Stimulated activated CD4-positive, alpha-beta T cell treated with anti-CD3 and anti-CD28 coated beads, TNF-alpha, amount 100 ng/mL, for 1 hour (primary cell): ENCODE measurements at places on chromosomes 4 and X.

DNA sequence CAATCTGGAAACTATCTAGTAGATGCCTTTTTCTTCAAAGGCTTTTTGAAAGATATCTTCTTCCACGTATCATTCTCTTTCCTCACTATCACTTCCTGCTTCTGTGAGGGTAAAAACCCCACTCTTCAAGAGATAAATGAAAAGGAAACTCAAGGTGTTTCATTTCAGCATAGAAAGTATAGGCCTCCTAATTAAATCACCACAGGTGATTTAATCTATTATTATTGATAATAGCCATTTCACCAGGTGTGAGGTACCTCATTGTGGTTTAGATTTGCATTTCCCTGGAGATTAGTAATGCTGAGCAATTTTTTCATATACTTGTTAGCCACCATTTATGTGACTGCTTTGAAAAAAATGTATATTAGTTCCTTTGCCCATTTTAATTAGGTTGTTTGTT lies 92.0 kb upstream of the EMCN start:
- no peak for DNase-seq

DNA sequence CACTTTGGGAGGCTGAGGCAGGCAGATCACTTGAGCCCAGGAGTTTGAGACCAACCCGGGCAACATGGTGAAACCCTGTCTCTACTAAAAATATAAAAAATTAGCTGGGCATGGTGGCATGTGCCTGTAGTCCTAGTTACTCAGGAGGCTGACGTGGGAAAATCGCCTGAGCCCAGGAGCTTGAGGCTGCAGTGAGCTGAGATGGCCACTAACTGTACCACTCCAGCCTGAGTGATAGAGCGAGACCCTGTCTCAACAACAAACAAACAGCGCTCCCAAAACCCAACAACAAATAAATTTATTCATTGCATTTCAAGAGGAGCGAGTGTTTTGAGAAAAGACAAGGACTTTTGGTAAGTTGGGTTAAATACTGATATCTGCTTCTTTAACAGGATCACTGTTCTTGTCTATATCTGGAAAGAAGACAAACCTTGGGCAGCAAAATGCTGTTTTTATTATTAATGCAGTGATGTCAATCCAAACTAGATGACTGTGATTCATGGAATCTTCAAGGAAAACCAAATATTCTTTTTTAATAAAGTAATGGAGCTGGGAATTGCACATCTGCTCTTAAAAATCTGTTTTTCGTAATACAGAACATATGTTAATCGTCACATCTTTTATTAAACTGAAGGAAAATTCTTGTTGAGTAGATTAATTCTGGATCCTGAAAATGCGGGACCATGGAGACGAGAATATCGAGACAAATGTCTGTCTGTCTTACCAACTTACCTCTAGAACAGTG lies 90.8 kb upstream of the LIMCH1 start:
- no peak for DNase-seq

GRCh38 chrX:38861489-38861888 lies 60.2 kb downstream of the MID1IP1 start:
- DNase-seq: no peak

- no peak for DNase-seq
Observed at GRCh38 chr4:64495946-64496345, 86.7 kb upstream of the TECRL start.

GRCh38 chrX:1334854-1335253 lies 1.7 kb upstream of the IL3RA start:
- no peak for DNase-seq

GRCh38 chr4:21113496-21114223 lies 413.4 kb downstream of the PACRGL start:
- DNase-seq: no peak
